Activated naive CD8-positive, alpha-beta T cell treated with anti-CD3 and anti-CD28 coated beads, Interleukin-2, amount 50 U/mL, for 16 hours (primary cell): ENCODE measurements at places on chromosomes 16 and 17.

GRCh38 chr16:74954763-74955162 is 30.2 kb downstream of the WDR59 start:
- no peak for DNase-seq

GRCh38 chr17:46262271-46262670 is 32.7 kb upstream of the LRRC37A start:
- no peak for DNase-seq

- no peak for DNase-seq
Observed at GRCh38 chr17:2564877-2565276, 28.6 kb upstream of the PAFAH1B1 start.

- no peak for DNase-seq
Observed at GRCh38 chr17:9414471-9414870, 161.1 kb downstream of the STX8 start.

DNA sequence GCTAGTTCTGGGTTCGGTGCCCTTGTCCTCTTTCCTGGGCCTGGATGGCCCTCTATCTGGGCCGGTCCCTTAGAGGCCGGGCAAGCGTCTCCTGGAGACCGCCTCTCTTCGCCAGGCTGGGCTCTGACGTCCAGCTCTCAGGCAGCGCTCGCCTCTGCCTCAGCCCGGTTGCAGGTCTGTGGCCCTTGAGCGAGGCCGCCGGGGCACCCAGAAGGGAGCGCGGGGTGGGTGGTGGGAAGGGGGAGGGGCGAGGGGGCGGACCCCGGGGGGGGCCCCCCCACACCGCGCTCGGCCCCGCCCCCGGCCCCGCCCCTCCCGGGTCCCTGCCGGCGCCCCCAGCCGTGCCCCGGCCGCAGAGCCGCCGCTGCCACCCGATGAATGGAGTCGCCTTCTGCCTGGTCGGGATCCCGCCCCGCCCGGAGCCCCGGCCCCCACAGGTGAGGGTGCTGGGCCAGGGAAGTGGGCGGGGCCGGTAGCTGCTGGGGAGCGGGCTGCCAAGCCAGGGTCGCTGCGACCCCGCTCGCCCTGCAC is at the start of gene ARHGAP23:
TSS of gene ARHGAP23 (plus strand) at position 353 of the 531 bp plus-strand sequence. CDS start at position 375, 22 bp downstream.
- DNase-seq: no peak

GRCh38 chr17:1398931-1399678 is 917 bp downstream of the YWHAE start:
- DNase-seq: peak; percentile 2

GRCh38 chr16:22192261-22193062 is 13.6 kb upstream of the EEF2K start:
- DNase-seq: peak; percentile 7

GRCh38 chr16:88264641-88265285 is 118.0 kb upstream of the ZNF469 start:
- peak; percentile 6 for DNase-seq

GRCh38 chr17:82458885-82459424 is 414 bp downstream of the NARF start:
- no peak for DNase-seq

GRCh38 chr17:51612692-51613091 is 352.3 kb downstream of the UTP18 start:
- no peak for DNase-seq

DNA sequence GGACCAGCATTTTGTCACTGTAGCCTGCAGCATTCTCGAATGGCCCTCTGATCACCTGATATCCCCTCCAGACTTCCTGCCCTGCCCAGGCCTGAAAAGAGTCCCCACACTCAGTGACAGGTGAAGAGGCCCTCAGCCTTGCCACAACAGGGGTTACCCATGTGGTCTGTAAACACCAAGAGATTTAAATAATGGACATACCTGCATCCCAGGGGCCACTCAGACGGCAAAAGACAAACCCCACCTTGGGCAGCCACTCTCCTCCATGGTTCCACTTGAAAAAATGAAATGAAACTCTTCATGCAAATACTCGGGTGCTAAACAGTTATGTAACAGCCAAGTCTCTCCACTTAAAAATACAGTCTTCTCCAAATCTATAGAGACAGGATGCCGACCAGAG is 22.9 kb upstream of the PECAM1 start:
- DNase-seq: no peak

- no peak for DNase-seq
Observed at GRCh38 chr17:80361495-80362220, 53.3 kb upstream of the ENDOV start.

DNA sequence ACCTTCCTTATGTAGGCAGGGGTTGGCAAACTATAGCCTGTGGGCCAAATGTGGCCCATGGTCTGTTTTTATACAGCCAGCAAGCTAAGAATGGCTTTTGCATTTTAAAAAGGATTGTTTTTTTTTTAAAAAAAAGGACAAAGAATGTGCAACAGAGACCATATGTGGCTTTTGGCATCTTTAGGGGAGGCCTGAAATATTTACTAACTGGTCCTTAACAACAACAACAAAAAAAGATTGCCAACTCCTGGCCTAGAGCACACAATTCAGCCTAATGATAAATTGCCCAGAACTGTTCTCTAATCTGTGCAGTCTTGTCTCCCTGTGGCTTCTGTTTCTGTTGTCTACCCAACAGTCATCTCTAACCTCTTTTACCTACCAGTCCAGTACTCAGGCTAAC is 67.1 kb downstream of the SSH2 start:
- no peak for DNase-seq

- DNase-seq: no peak
Observed at GRCh38 chr17:38465391-38466345, 37.4 kb downstream of the ARHGAP23 start.

GRCh38 chr17:58305626-58306025 is 23.0 kb downstream of the TSPOAP1 start:
- DNase-seq: no peak

- no peak for DNase-seq
Observed at GRCh38 chr16:24700549-24701392, 28.7 kb upstream of the TNRC6A start.

DNA sequence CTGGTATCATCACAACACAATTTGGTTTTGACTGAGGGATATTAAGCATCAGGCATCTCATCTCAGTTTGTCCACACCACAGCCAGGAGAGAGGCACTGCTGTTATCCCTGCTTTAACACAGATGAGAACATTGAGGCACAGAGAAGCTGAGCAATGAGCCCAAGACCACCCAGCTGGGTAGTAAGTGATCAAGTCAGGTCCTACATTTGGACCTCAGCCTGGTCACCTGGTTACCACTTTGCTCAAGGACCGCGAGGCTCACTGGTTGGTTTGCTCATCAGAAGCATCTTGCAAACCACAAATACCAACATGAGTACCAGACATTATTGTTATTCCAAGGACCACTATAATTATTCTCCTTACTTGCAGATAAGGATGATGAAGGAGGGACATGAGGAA is 245.5 kb downstream of the CBLN1 start:
- DNase-seq: no peak

- DNase-seq: no peak
Observed at GRCh38 chr17:81523402-81524038, 4.7 kb upstream of the FSCN2 start.

DNA sequence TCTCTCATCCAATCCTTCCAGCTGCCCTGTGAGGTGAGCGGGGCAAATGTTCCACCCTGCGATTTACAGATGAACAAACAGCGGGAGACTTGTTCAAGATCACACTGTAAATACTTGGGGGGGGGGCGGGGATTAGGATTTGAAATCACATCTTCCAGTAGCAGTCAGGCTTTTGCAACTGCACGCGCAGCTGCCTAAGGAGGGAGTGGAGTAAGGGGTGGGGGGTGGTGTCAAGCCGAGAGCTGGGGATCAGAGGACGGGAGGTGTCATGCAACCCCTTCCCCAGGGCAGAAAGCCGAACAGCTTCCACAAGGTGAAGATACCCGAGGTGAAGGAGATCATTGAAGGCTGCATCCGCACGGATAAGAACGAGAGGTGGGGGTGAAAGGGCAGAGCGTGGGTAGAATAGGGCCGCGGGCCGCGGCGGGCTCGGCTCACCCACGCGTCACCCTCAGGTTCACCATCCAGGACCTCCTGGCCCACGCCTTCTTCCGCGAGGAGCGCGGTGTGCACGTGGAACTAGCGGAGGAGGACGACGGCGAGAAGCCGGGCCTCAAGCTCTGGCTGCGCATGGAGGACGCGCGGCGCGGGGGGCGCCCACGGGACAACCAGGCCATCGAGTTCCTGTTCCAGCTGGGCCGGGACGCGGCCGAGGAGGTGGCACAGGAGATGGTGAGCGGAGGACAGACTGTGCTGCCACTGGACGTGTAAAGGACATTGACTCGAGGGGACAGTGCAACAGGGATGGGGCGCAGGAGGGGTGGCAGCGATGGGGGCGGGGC is 4.6 kb downstream of the WNK4 start:
- DNase-seq: no peak
